ENCODE measurements at places on chromosomes 12 and 14. TPM values are rescaled to one million over a fixed set of nuclear protein-coding genes. Genes with fewer than 3 reads are reported as not detected.

DNA sequence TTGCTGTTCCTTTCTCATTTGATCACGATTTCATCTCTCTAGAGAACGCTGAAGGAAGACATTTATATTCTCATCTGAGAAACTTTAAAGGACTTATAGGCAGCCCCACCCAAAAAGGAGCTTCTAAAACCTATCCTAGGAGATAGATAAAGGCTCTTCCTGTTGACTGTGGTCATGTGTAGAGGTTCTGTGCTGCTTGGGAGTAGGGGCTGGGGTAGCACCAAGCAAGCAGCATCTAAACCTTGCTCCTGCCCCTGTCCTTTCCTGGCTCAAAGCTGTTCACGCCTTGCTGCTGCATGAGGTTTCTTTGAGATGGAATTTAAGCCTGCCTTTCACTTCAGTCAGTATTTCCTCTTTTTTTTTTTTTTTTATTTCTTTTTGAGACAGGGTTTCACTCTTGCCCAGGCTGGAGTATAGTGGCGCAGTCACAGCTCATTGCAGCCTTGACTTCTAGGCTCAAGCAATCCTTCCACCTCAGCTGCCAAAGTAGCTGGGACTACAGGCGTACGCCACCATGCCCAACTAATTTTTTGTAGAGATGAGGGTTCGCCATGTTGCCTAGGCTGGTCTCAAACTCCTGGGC lies 41.4 kb downstream of the RAB35 start:
- DNase-seq, result no peak

- DNase-seq, result no peak
Measured at GRCh38 chr12:60349232-60349978, 753.6 kb downstream of the SLC16A7 start.

DNA sequence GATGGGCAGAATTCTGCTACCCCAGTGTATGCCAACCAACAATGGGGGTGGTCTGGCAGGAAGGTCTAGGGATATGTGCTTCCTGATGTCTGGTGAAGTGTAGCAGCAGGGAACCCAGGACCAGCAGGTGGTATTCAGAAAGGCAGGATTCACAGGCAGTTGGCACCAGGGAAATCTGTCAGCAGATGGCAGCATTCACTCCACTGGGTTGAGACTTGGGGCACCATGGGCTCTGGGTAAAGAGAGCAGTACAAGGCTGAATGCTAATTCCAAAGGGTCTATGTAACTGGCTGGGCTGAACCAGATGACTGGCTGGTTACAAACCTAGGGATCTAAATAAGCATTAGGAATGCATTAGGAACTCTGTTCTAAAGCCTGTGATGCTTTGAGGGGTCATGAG lies 466.9 kb upstream of the STXBP6 start:
- DNase-seq, result no peak

The CBLN3 gene
- total RNA-seq, result 3.5 TPM

GRCh38 chr14:47438650-47439140 lies 236.7 kb downstream of the MDGA2 start:
- no peak for DNase-seq

DNA sequence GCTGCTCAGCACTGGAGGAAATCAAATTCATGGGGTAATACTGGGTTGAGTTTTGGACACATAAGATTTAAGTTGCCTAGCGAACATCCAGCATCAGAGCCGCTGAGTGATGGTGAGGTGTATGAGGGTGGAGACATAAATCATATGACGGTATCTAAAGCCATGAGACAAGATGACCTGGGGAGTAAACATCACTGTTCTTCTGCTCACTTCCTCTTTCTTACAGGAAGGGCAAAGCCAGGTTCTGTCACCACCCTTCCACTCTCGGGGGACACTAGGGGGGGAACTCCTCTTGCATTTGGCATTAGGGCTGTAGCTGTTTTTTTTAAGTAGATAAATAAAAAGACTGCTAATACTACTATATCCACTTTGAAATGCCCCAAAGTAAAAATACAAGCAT lies 24.0 kb downstream of the PRDM4 start:
- no peak for DNase-seq

The FITM1 gene
- 0.72 TPM for total RNA-seq

GRCh38 chr12:124872068-124872719 lies 8.5 kb upstream of the SCARB1 start:
- DNase-seq, result no peak

The A2M gene
- total RNA-seq, result 2.9 TPM

GRCh38 chr14:22519877-22520685 lies 68.9 kb downstream of the DAD1 start:
- DNase-seq, result no peak

DNA sequence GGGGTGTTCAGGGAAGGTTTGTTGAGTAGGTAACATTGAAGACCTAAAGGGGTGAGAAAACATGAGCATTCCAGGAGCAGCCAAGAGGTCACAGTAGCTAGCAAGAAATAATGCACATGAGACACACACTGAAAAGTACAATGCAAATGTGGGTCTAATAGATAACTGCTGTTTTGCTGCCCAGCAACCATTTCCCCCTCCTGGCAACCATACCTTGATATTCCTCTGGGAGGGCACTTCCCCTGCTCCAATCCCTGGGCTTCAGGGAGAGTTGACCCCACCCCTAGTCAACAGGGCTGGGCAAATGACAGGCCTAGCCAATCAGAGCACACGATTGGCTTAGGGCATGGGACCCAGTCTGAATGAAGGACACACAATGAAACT lies 8.5 kb upstream of the ACTN1 start:
- no peak for DNase-seq

- no peak for DNase-seq
Measured at GRCh38 chr12:32736445-32736844, 19.3 kb downstream of the YARS2 start.

DNA sequence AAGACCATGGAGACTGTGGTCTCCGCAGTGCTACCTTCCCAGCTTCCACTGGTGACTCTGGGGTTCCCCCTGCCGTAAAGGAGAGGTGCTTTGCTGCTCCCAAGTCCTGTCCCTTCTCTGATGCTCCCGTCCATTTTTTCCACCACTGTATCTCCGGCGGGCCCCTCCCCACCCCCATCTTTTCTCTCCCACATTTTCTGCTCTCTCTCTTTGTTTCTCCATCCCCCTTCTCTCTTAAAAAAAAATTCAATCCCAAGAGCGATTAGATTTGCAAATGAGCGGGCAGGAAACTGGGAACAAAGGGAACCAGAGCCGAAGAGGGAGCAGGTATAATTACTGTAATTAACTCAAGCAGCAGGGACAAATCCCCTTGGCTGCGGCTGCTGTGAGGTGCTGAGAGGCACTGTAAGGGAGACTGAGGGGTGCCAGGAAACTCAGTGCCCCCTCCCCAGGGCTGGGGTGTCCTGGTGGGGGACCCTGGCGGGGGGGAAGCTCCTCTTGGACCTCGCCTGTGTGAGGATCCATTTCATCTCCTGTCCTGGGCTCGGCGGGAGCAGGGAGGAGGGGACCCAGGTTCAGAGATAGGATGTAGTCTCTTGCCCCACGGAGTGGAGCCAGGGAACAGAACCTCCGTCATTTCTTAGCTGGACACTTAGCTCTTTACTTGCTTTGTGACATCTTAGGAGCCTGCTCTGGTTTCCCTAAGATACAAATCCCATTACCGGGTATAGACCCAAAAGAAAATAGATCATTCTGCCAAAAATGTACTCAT lies 140.4 kb upstream of the NRXN3 start:
- DNase-seq, result no peak

GRCh38 chr14:57227083-57227482 lies 41.6 kb downstream of the EXOC5 start:
- DNase-seq, result no peak

The HIP1R gene
- total RNA-seq, result 19.4 TPM

DNA sequence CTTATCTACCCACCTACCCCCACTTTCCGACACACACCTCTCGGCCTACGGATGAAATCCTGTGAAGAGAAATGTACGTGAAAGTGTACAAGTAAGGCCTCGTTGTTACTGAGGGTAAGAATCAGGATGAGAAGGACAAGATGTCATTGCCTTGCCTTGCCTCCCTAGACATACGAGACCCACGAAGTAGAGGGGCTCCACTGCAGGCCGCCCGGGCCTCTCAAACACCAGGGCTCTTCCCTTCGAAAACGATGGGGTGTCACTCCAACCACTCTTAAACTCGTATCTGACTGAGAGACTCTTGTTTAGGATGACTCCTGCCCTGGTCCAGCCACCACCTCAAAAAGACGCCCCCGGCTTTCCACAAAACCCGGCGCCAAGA lies 498 bp downstream of the RACGAP1 start:
- peak; percentile 76 for DNase-seq

GRCh38 chr12:91778091-91778832 lies 367.4 kb downstream of the BTG1 start:
- DNase-seq, result peak; percentile 62

The OVCH1 gene
- total RNA-seq, result under 0.01 TPM

DNA sequence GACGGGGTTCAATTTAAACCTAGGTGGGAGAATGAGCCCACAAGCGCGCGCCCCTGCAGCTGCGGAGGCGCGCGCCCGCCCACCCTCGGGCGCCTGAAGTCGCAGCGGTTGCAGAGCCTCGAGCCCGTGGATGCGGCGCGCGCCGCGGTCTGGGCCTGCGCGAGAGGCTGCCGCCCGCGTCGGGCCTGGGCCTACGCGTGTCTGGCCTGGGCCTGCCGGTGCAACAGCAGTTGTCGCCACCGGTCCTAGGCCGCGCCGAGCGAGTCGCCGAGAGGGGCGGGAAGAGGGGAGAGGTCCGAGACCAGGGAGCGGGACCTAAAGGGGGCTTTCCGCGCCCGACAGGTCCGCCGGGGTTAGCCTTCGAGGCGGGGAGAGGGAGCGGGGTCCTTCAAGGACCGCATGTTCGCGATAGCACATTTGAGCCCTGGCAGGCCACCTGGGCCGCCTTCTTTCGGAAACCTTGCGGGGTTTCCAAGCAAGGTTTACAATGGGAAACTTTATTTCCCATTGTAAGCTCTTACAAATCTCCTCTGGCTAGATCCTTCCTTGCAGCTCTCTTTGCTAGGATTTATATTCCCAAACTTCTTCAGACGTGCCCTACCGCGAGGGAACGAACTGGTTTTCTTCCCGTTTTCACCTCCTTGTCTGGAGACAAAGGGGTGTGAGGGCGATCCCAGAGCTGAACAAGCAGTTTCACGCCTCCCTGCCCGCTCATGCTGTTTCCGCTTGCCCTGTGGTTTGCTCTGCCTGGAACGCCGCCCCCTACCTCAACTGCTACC lies 6.8 kb downstream of the SIX6 start:
- DNase-seq, result no peak

DNA sequence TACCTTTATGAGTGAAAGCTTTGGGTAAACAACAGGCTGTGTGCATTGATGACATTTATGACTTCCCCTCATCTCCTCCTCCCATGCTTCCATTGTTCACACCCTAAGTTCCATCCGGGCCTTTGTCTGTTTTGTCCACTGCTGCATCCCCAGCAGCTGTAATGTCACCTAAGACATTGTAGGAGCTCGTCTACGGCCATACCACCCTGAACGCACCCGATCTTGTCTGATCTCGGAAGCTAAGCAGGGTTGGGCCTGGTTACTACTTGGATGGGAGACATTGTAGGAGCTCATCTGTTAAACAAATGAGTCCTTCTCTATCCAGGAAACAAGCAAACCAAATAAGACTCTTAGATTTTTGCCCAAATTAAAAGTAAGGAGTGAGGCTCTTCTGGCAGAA lies 40.4 kb upstream of the SYCP3 start:
- no peak for DNase-seq

The HOXC12 gene
- total RNA-seq, result under 0.01 TPM

GRCh38 chr12:116202940-116203339 lies 74.6 kb downstream of the MED13L start:
- no peak for DNase-seq

DNA sequence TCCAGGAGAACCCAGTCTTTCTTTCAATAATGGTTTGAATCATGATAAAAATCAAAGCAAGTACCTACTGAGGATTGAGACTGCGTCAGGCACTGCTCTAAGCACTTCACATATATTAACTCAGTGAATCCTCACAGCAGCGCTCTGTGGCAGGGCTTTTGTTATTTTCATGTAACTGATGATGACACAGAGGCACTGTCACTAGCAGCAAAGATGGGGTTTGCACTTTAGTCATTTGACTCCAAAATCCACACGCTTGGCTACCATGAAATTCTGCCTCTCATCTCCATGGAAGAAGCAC lies 98.8 kb upstream of the GSC start:
- no peak for DNase-seq

The TMTC1 gene
- total RNA-seq, result 69.2 TPM

DNA sequence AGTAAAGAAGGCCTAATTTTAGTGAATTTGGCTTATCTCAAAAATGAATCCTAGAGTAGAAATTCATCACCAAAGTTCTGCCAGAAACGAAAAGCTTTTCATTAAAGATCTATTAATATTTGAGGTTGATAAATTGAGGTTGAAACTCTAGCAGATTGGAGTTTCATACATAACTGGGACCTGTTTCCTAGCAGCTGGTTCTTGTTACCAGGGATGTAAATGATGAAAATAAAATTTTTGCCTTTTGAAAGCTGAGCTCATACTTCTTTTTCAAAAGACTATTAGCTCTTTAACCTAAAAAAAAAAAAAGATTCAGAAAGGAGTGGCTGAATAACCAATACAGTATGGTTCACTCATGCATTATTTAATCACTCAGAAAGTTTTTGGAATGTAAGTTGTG lies 98.3 kb downstream of the PTGER2 start:
- DNase-seq, result no peak

The KCNMB4 gene
- under 0.01 TPM for total RNA-seq
